ENCODE measurements at places on chromosomes 7 and 10.

GRCh38 chr7:155808549-155809331 is 3.5 kb downstream of the SHH start:
- no peak for DNase-seq

DNA sequence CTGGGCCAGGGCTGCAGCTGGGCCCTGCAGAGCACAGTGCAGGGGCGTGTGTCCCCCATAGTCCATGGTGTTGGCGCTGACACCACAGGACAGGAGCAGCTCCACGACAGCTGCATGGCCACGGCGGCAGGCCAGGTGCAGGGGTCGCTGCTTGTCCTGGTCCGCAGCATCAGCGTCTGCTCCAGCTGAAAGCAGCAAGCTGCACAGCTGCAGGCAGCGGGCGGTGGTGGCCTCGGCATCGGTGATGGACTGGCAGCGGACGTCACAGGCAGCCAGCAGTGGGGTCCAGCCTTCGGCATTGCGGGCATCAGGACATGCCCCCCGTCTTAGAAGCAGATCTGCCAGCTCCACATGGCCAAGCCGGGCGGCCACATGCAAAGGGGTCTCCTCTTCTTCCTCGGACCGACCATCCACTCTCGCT is 6.0 kb downstream of the ASB10 start:
- no peak for DNase-seq

- no peak for DNase-seq
These were observed 77.5 kb downstream of the NKX6-2 start for GRCh38 chr10:132708441-132708840.

DNA sequence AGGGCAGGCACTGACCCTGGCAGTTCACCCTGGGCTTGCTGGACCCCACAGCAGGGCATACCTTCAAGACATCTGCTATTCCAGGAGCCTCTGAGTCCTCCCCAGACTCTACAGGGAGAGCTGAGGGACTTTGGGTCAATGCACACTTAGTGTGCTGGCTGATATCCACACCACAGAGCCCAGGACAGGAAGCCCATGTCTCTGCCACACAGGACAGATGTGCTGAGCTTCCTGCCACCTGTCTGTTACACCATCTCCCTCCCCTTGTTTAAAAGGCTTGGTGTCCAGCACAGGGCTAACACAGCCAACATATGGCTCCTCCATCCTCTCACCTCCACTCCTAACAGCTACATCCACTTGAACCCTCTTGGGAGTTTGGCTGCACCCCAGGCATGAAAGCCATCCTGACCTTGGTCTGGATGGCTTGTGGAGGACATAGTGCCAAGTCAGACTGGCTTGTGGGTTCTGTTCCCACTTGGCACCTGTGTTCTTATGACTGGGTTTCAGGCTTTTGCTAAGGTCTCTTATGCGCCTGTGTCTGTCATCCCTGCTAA is 529.8 kb downstream of the GALNT17 start:
- DNase-seq: no peak

GRCh38 chr10:63253040-63253439 is 119.9 kb downstream of the NRBF2 start:
- DNase-seq: no peak

DNA sequence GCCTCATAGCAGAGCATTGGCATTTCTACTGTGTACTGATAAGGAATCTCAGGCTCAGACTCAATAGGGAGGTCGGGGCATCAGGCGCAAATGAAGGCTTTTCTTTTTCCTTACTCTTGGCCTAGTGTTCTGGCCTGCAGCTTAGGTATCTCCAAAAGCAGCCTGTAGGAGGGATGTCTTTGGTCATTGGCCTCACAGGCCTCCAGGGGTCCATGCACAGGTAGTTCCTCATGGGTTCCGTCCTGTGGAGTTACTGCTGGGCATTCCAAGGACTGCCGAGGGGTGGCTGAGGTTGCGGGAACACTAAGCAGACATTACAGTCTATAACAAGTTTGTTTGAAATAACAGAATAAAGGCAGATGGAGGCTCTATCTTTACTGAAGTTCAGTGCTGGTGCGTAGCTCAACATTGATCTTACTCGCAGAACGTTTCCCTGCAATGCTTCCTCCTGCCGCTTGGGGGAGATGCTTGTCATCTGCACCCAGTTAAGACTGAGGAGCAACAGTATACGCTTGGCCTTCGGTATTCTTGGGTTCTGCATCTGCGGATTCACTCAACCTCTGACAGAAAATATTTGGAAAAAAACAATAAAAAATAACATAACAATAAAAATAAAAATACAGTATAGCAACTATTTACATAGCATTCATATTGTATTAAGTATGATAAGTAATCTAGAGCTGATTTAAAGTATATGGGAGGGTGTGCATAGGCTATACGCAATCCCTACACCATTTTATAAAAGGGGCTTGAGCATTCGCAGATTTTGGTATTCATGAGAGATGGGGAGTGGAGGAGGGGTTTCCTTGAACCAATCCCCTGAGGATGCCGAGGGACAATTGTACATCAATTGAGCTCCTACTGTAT is 58.9 kb downstream of the SH2D4B start:
- DNase-seq: no peak

DNA sequence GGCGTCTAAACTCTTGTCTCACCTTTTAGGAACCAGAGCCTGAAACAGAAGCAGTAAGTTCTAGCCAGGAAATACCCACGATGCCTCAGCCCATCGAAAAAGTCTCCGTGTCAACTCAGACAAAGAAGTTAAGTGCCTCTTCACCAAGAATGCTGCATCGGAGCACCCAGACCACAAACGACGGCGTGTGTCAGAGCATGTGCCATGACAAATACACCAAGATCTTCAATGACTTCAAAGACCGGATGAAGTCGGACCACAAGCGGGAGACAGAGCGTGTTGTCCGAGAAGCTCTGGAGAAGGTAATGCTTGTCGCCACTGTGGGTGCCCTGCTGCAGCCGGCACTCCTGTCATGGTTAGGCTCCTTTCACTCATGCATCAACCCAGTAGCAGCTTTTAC is 113.1 kb downstream of the ZMYND11 start:
- DNase-seq: no peak

GRCh38 chr10:75033399-75034130 is 77.9 kb upstream of the SAMD8 start:
- DNase-seq: no peak

GRCh38 chr10:85643171-85643844 is 723.3 kb downstream of the GRID1 start:
- no peak for DNase-seq

- DNase-seq: no peak
These were observed 164.7 kb downstream of the ZMYND11 start for GRCh38 chr10:299969-300368.

GRCh38 chr7:155517452-155517851 is 28.9 kb downstream of the CNPY1 start:
- DNase-seq: no peak

- no peak for DNase-seq
These were observed 293.3 kb downstream of the TWIST1 start for GRCh38 chr7:18824157-18824556.

DNA sequence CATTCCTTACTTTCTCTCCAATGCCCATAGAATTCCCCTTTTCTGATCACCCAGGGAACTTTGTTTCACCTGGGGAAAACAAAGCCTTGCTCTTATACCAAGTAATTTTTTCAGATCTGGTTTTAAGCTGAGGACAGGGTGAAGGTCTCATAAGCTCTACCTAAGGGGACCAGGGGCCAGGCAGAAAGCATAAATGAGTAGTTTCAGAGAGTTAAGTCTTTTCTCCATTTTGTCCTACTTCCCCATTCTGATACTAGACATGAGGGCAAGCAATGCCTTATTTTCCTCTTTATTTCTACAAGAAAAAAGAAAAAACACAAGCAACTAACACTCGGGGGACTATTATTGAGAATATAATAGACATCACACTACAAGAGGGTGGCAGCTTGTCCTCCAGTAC is 2.9 kb downstream of the AKR1D1 start:
- DNase-seq: no peak

Data from NCI-H187 (cell line).